ENCODE measurements at places on chromosomes 3 and 15.

DNA sequence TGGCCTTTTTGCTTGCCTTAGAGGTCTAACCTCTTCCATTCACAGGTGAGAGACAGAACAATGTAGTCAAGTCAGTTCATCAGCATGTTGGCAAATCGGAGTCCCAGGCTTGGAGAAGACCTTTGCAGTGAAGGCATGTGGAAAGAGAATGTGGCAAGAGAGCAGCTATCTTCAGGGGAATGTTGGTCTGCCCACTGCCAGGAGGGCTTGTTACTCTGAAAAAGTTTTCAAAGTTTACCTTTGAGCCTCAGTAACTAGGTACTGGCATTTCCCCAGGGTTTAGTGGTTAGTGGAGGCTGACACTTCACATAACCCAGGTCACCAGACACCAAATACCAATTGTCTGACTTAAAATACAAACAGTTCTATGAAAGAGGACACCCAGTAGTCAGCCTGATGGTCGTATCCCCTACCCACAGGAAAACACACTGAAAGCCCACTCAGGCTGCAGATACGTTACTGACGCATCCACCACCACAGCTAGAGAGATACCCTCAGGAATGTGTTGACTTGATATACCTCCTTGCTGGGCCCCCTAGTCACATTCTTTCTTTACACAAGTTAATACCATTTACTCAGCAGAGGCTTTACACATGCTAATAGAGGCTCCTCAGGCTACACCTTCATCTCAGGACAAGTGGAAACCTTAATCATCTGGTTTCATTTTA, 9.7 kb upstream of the ARID3B start:
- DNase-seq, result no peak

DNA sequence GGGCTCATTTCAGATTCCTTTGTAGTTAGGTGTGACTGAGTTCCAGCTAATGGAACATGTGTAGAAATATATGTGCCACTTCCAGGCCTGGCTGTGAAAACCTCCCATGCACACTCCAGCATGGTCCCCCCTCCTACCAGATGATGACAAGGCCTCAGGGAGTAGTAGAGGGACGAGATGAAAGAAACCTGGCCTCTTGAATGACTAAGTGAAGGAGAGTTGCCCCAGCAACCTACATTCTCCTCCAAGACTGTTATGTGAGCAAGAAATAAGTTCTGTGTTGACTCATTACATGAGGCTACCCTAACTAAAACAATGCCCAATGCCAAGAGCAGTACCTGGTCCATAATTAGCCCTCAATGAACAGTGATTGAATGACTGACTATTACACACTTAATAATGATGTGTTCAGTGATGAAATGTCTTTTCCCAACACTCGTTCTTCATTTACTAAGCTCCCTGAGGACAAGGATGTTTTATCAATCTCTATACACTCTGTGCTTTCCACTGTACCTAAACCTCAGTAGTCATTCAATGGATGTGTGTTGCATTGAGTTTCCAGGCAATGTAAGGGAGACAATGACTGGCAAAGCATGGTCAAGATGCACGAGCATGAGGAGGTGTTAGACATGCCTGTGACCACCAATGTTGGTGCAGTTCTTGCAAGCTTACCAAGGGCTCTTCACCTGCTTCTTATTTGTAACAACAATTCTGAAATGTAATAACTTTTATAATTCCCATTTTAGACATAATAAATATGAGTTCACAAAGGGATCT, 62.0 kb upstream of the BCL6 start:
- no peak for DNase-seq

DNA sequence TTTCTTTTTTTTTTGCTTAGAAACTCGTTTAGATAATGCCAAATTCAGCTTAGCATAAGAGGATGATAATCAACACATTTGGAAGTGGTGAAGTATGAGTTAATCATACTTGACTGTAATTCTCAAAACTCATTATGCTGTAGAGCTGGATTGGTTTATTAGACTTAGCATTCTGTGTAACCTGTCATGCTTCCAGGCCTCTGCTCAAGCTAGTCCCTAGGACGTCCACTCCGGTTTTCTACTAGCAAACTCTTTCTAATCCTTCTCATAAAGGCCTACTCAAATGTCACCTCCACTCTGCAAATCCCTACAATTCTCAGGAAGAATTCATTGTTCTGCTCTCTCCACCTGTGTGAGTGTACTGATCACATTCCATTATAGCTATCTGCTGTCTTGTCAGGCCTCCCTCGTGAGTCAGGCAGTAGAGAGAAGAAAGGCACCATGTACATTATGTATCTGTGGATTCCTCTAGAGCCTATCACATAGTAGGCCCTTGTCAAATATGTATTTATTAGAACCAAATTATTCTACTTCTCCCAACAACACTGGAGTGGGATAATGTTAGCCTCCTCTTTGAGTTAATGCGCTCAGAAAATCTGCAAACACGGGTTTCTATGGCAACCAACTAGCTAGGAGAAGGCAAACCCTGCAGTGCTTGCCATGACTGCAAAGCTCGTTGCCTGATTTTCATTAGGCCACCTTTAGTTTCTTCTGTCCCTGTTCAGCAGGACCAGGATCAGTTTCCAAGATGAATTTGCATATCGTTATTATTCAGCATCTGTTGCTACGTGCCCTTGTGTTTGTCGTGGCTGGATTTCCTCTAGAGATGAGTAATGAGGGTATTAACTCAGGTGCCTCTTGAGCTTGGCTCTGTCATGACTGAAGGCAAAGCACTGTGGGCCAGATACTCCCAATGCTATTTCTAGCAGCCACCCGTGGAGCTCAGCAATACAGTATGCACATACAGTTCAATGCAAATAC, 30.7 kb downstream of the ATP13A5 start:
- no peak for DNase-seq

GRCh38 chr3:11661052-11661656, 17.4 kb upstream of the VGLL4 start:
- no peak for DNase-seq

DNA sequence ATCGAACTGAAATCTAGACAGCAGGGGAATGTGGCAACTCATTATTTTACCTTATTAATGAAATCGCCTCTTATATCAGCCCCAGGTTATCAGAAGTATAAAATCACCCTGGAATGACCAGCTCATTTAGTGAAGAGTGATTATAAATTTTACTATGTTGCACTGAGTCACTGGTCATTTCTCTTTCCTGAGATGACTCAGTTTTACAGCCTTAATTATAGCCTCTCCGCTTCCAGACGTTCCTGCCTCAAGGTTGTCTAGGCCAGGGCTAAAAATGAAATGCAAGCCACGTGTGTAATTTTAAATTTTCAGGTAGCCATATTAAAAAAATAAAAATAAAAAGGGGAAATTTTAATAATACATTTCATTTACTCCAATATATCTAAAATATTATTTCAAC, 33.3 kb downstream of the DET1 start:
- DNase-seq, result no peak

- no peak for DNase-seq
These were observed 74.8 kb upstream of the POMGNT2 start for GRCh38 chr3:43180694-43181093.

DNA sequence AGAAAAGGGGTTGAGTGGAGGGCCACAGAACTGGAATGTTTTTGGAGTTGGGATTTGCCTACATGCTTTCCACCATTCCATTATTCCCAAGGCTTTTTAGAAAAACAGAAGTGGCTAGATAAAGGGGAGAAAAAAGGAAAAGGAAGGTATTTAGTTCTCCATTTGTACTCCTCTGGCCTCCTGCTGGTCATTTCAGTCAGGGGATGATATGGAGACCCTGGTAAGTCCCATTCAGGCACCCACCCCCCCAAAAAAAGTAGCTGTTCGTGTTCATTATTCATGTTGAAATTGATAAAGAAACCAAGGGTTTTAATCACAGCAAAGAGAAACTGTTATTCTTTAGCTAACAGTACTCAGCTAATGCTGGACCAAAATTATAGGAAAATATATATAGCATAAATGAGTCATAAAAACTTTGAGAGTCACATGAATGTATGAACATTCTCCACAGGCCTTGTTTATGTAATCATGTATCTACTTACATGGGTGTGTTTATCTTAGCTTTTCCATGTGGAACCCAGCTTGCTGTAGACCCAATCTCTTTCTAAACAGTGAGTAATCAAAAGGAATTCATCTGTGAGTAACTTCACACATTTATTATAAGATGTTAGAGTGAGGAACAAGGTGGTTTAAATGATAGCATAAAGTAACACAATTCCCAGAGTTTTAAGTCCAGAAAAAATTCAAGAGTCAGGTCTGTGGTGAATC, 167.2 kb downstream of the KCNMB2 start:
- DNase-seq, result peak; percentile 64

DNA sequence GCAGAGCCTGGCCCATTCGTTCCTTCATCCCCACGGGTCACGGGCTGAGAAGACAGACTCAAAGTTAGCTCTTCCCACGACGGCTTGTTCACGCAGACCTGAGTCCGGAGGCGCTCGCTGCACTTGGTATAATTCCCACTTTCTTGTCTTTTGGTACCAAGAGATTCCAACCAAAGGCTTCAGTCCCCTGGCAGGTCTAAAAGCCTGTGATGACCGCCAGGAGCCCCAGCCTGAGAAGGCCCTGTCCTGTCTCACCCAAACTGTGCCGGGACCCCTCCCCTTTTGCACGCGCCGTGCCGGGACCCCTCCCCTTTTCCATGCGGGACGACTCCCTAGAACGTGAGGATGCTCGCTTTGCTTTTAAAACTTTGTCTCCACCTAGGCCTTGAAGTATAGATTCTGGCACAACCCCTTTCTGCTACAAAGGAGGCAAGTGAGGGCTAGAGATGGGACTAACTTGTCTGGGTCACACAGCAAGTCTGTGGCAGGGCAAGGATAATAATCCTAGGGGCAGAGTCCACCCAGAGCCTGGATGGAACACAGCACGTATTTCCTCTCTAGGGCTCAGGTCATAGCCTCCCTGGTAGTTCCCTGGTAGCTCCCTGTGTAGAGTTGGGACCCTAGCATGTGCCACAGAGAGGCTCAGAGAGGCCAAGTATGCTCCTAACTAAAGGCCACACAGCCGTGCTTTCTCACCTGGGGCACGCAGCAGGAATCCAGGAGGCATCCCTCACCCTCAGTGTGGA, 211.3 kb downstream of the XXYLT1 start:
- DNase-seq, result no peak

DNA sequence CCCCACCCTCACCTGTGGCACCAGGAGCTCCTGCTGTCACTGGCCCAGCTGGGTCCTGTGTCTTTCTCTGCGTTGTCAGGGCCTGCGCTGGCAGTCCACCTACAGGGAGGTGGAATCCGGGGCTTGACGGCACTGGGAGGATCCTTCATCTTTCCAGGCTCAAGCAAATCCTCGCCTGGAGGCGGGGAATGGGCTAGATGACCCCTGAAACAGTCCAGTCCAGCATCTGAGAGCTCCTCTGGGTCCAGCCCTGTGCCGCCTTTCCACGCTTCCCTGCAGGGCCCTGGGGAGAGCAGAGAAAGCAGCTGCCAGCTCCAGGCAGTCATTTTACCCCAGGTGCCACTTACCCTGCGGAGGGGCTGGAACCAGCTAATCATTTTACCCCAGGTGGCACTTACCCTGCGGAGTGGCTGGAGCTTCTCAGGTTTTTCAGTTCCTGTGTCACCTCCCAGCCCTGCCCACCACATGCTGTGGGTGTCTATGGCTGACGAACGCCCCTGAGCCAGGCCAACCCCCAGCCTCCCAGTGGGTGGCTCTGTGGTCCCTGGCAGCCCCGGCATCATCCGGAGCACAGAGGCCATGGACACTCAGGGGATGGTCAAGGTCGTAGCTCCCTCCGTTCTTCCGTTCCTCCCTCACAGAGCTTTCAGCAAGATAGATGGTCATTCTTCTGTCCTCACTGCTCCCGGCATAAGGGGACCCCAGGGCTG, 17.9 kb upstream of the ADIPOQ start:
- no peak for DNase-seq

GRCh38 chr3:54889731-54890130, 38.1 kb downstream of the LRTM1 start:
- no peak for DNase-seq

GRCh38 chr15:92909136-92909781, 9.1 kb downstream of the CHD2 start:
- no peak for DNase-seq

DNA sequence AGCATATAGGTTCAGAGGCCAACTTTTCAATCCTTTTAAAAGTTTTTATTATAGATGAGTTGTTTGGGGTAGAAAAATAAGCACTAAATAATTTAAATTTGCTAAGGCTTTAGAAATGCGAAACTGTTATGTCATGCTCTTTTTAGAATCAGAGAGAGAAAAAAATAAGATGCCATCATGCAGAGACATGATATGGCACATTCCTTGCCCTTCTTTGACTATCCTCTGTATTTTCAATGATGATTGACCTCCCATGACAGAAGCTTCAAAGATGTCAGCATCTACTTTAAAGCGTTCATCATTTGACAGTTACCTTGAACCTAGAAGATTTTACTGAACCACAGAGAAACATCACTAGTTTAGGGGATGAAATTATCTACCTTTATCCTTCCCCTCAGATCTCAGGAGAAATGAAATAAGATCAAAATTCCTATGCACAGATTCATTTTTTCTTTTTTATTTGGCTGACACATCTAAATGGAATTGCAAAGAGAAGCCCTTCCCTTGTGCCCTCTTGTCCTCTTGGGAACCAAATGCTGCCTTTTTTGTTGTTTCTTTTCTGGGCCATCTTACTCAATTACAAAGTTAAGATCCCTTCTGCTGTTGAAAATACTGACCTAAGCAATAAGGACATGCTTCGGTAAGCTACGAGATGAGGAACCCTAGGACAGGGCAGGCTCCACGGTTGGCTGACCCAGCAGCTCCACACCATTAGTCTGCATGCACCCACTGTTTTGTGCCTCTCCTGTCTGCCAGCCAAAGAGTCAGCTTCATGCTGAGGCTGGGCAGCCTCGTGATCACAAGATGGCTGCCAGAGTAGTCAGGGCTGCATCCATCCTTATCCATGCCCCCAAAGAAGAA, 289.7 kb upstream of the TPM1 start:
- DNase-seq, result no peak

DNA sequence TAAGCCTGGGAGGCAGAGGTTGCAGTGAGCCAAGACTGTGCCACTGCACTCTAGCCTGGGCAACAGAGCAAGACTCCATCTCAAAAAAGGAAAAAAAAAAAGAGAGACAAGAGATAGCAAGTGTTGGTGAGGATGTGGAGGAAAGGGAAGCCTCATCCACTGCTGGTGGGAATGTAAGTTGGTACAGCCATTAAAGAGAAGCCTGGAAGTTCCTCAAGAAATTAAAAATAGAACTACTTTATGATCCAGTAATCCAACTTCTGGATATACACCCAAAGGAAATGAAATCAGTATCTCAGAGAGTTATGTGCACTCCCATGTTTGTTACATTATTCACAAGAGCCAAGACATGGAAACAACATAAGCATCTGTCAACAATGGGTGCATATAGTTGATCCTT, 14.9 kb downstream of the PYGO1 start:
- DNase-seq, result no peak
